ENCODE measurements at places on chromosomes 11 and 22. TPM values are rescaled to one million over a fixed set of nuclear protein-coding genes. Genes with fewer than 3 reads are reported as not detected.

Gene CLDN25
- total RNA-seq, result not detected

Gene HORMAD2
- not detected for total RNA-seq

Gene C22orf31
- not detected for total RNA-seq

Gene POLA2
- total RNA-seq, result 6.7 TPM

Gene TRIM49
- total RNA-seq, result not detected

Gene SLC15A3
- total RNA-seq, result 8.7 TPM

Gene OR8G5
- total RNA-seq, result not detected

Gene NLRP14
- 0.09 TPM for total RNA-seq

Gene OR2AG1
- not detected for total RNA-seq

Gene GAB4
- total RNA-seq, result under 0.01 TPM

Gene SCN4B
- 0.09 TPM for total RNA-seq

Gene TM7SF2
- total RNA-seq, result 10.9 TPM

Gene OR52A1
- total RNA-seq, result not detected

Gene BARX2
- not detected for total RNA-seq

Gene OR52I1
- total RNA-seq, result not detected

Gene DDTL
- 2.5 TPM for total RNA-seq

Gene BTBD18
- not detected for total RNA-seq

Gene OR8K5
- total RNA-seq, result not detected

Gene AIFM3
- 0.47 TPM for total RNA-seq

Gene GP1BB
- 0.54 TPM for total RNA-seq

Gene CEP126
- 0.66 TPM for total RNA-seq

Gene PIK3IP1
- total RNA-seq, result 13.5 TPM

Gene FXYD2
- total RNA-seq, result 0.81 TPM

Gene PANX3
- not detected for total RNA-seq

Gene PRR14L
- 24.2 TPM for total RNA-seq

Gene MS4A7
- total RNA-seq, result not detected

Gene KDM4E
- total RNA-seq, result not detected

Gene ZP1
- total RNA-seq, result not detected

Gene SLC29A2
- 0.28 TPM for total RNA-seq

Gene NAALAD2
- total RNA-seq, result under 0.01 TPM

Gene TUB
- 2.3 TPM for total RNA-seq

Gene OR8A1
- total RNA-seq, result not detected

Gene RAPSN
- total RNA-seq, result 0.27 TPM

Gene OR52H1
- 0.19 TPM for total RNA-seq

All from endothelial cell of coronary artery (primary cell).